Activated CD4-positive, alpha-beta T cell treated with anti-CD3 and anti-CD28 coated beads, Interleukin-2, amount 10 ng/mL, durations not matched to agents 24 days and 14 days (primary cell): ENCODE measurements at places on chromosomes 4 and X. TPM values are rescaled to one million over a fixed set of nuclear protein-coding genes. Genes with fewer than 3 reads are reported as not detected.

GRCh38 chrX:66024092-66024467, 15.8 kb downstream of the VSIG4 start:
- no peak for DNase-seq

GRCh38 chr4:58061967-58062366, 951.8 kb upstream of the IGFBP7 start:
- no peak for DNase-seq

GRCh38 chr4:111066447-111066846, 443.6 kb upstream of the PITX2 start:
- DNase-seq = no peak

Gene HPGDS
- total RNA-seq = not detected in 2 replicates

Gene C4orf54
- not detected in 2 replicates for total RNA-seq
